ENCODE measurements at places on chromosomes 6 and 20.

- DNase-seq, result no peak
Measured at GRCh38 chr20:49701241-49701790, 12.4 kb downstream of the B4GALT5 start.

DNA sequence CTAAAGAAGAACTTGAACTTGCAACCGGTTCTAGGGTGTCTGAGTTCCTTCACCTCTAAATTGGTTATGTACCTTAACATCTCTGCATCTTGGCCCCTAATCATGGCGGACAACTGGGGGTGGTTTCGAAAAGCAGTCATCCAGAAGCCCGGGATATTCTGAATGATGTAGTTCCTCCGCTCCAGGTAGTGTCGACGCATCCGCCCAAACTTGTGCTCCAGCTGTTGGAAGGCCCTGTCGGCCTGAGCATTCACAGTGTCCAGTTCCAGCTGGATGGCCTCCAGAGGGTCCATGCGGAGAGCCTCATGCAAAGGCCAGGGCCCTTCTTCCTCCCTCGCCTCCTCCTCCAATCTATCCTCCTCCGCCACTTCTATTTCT is 887 bp downstream of the TSPYL1 start:
- no peak for DNase-seq

- no peak for DNase-seq
Measured at GRCh38 chr6:25013246-25013645, 77.5 kb upstream of the RIPOR2 start.

DNA sequence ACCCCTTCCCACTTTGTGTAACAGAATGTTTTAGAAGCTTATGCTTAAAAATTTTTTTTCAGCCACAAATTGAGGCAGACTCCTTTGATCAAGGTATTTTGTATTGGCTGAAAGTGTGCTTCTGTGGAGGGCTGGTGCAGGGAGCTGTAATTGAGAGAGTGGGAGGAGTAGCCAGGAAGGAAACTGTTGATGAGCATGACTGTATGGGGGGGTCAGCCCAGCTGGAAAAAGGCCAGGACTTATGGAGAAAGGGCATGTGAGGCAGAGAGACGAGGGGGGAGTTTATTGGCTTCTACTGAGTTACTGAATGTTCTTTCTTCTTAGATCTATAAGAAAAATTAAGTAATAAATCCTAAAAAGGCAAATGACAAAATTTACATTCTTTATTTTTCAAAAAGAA is 13.4 kb downstream of the RFPL4B start:
- no peak for DNase-seq

DNA sequence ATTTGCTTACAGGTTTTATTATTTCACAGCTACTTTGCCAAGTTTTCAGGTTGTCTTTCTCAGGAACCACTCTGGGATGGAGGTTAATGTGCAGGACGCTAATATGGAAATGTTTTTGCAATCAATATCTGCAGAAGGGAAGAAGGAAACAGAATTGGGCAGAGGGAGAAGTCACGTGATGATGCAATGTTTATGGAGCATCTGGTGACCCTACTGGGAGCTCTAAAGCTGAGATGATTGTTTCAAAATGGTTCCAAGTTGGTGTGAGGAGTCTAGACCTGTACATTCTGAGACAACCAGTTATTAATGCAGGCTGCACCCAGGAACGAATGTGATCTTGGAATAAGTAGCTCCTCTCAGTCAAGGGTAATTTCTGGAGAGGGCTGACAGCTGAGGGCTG is 905.4 kb upstream of the FLRT3 start:
- no peak for DNase-seq

DNA sequence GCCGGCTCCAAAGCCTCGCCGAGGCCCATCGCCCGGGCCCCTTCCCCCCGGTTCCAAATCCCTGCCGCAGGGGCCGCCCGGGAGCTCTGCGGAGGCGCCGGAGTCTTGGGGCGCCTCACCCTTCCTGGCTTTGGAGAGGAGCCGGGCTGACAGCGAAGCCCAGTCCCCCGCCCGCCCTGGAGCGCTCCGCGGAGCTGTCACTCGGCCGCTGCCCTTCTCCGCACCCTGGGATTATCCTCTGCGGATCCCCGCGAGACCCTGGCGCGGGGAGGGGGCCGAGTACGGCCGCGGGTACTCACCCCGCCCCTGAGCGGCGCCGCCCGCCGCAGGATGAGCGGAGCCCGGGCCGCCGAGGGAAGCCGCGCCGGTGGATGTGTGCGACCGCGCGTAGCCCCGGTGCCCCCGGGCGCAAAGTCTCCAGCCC is 343 bp downstream of the SNAP91 start:
- DNase-seq, result no peak

DNA sequence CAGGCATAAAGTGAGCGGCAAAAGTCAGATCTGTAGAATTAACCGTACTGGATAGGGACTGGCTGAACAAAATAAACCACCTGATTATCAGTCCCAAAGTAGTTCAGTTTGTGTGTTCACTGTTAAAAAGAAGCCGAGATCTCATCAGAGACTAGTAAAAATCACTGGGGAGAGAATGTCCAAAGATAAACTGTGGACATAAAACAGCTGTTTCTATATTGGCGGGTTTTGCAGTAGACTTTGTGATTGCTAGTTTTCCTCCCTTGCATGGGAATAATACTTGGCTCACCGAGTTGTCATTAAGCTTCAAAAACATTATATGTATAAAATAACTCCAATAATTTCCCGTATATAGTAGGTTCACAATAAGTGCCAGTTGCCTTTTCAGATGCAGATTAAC is 114.2 kb upstream of the ID4 start:
- no peak for DNase-seq

- DNase-seq, result no peak
Measured at GRCh38 chr6:71589254-71589653, 297.1 kb upstream of the RIMS1 start.

- DNase-seq, result no peak
Measured at GRCh38 chr20:53901064-53901463, 169.3 kb downstream of the BCAS1 start.

- DNase-seq, result no peak
Measured at GRCh38 chr20:60091861-60092260, 133.6 kb downstream of the CDH26 start.

DNA sequence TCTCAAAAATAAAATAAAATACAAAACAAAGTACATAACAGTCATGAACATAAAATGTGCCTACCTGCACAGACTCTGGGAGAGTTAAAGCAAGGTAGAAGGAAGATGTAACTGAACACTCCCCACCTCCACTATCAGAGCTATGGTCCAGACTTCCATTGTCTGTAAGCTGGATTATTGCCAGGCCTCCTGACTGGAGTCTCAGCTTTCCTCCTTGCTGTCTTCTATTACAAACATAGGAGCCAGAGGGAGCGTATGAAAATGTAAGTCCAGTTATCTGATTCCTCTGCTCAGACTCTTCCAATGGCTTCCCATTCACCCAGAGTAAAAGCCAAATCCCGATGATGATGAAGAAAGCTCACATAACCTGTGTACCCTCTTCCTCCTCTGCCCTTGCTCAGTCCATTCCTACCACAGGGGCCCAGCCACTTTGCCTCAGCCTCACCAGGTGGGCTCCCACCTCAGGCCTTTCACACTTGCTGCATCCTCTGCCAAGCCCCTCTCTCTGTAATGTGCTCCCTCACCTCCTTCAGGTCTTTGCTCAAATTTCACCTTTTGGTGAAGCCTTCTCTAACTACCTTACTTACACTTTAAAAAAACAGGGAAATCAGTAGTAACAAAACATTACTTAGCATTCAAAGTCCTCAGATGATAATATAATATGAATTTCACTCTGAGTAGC is 194.1 kb downstream of the RIMS1 start:
- DNase-seq, result no peak

DNA sequence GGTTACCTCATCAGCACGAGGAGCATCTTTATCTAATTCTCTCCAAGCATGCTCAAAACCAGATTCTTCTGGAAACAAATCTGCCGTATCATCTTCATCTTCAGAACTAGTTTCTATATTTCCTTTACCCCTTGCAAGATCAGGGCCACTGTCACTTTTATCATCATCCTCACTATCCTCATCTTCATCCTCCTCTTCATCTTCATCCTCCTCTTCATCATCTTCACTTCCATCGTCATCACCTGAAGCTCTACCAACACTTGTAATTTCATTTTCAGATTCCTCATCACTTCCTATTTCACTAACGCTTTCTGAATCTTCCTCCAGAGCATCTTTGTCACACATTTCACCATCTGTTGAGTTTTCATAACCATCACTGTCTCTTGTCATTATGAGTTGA is 8.9 kb downstream of the ESF1 start:
- no peak for DNase-seq

DNA sequence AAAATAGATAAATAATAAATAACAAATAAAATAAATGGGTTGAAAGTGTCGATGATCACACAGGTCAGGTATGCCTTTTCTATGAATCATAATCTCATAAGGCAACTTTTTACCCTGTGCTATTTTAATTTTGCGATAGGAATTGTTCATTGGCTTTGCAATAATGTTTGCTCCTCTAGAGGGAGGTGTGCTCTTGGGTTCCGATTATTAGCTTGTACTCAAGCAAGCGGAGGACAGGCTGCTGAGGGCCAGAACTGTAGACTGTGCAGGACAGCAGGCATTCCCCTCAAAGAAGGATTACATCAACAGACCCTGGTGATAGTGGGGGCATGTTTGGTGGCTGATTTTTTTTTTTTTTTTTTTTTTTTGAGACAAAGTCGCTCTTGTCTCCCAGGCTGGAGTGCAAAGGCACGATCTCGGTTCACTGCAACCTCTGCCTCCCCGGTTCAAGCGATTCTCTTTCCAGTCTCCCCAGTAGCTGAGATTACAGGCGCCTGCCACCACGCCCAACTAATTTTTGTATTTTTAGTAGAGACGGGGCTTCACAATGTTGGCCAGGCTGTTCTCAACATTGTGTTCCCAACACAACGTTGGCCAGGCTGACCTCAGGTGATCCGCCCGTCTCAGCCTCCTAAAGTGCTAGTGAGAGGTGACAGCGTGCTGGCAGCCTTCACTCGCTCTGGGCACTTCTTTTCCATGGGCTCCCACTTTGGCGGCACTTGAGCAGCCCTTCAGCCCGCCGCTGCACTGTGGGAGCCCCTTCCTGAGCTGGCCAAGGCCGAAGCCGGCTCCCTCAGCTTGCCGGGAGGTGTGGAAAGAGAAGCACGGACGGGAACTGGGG is 35.6 kb downstream of the RIOK1 start:
- DNase-seq, result no peak

DNA sequence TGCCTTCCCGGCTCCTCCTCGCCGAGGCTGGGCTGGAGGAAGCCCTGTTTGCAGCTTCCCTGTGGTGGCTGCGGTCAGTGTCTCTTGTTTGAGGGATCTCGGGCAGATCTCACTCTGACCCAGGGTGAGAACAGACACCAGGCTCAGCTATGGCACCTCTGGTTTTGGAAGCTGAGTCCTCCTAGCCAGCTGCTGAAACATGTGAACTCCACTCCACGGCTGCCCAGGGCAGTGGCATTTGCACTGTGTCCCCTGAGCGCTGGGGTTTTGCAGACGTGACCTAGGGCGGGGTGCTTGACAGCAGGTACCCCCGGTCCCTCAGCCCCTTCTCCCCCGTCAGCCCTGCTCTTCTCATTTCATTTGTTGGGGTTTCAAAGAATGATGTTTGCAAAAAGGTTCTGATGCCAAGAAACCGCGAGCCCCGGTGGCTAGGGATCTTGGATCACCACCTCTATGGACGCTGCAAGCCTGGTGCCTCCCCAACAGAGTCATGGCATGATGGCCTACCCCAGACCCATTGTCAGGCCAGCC is 55.0 kb upstream of the DACT2 start:
- DNase-seq, result no peak

GRCh38 chr6:2841264-2842138 is at the start of gene SERPINB1:
Gene SERPINB1, minus strand, starts transcription at chr6:2841863. Its CDS starts 1,277 bp downstream, at chr6:2840586.
- DNase-seq, result peak; percentile 77

GRCh38 chr6:145749632-145750031 is 14.3 kb upstream of the EPM2A start:
- DNase-seq, result no peak

- DNase-seq, result no peak
Measured at GRCh38 chr6:124613031-124613430, 349.2 kb upstream of the RNF217 start.

DNA sequence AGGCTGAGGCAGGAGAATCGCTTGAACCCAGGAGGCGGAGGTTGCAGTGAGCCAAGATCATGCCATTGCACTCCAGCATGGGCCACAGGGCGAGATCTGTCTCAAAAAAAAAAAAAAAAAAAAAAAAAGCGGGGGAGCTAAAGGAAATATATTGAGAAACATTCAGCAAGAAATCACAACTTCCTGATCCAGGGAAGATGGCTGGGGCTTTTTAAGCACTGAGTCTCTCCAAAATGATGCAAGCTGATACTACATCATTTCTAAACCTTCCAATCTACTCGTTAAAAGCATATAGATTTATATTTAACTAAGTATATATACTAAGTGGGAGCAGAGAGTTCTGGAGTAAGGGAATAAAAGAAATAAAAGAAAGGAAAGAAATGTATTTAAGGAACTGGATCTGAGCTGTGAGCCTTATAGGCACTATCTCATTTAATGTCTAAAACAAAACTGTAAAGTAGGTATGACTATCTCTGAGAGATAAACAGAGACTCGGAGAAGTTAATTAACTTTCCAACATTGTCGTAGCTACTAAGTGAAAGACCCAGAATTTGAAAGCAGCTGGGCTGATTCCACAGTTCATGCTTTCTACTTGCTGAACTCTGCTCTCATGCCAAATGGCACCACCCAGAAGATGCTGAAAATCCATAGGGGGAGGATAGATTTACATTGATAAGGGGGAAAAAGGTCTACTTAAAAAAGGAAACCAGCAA is 215.0 kb upstream of the MARCKS start:
- DNase-seq, result no peak

DNA sequence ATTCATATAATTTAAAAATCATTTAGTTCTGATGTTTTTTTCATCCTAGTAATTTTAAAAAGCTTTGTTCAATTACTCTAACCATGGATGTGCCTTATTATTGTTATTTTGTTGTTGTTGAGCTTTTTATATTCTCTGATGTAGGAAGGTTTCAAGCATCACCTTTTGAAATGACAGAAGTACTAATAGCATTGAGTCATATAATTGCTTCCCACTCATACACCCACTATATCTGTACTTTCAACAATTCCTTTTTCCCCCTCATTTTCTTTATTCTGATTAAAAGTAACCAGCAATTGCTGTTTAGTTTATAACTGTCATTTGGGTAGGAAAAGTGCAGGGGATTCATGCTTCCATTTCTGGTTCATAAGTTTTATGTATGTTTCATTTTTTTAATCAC is 38.6 kb downstream of the DNAH8 start:
- no peak for DNase-seq

DNA sequence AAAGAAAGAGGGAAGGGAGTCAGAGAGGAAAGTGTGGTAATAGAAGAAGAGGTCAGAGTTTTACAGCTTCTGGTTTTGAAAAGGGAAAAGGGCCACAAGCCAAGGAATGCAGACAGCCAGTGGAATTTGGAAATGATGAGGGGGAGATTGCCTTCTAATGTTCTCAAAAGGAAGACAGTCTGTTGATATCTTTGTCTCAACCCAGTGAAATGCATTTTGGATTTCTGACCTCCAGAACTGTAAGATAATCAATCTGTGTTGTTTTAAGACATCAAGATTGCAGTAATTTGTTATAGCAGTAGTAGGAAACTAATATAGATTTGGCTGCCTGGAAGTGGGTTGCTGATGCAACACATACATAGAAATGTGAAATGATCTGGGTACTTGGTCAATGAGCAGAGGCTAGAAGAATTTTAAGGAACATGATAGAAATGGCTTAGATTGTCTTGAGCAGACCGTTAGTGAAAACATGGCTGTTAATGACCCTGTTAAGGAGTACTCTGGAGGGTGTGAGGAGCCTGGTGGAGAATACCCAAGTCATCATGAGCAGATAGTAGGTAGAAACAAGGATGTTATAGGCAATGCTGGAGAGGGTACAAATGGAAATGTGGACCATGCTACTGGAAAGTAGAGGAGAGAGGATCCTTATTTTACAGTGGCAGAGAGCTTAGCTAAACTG is 255.8 kb upstream of the RAB32 start:
- no peak for DNase-seq

- no peak for DNase-seq
Measured at GRCh38 chr20:33259371-33259770, 23.6 kb downstream of the BPIFA1 start.
